ENCODE measurements at places on chromosomes 11 and 22.

GRCh38 chr11:73314117-73314961, 6.3 kb downstream of the ARHGEF17 start:
- no peak for DNase-seq

DNA sequence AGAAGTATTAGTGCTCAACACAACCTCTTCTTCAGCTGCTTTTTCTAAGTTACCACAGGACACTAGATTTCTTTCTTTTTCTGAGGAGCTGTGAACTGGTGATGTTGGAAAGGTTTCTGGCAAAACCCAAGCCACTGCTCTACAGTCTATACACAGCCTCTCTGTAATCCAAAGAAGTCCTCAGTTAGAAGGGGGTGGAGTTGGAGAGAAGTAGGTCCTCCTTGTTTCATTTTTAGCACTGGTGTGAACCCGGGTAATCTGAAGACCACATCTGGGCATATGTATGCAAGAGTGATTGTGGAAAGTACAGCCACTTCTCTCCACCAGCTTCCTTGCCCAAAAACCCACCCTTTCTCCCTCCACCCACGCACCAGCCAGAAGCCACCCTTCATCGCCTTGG, 1168.1 kb downstream of the LRRC4C start:
- DNase-seq = no peak

GRCh38 chr11:94549146-94549545, 5.4 kb downstream of the FUT4 start:
- DNase-seq = no peak

GRCh38 chr11:62984451-62984991, at the start of gene SLC22A6:
Gene SLC22A6, minus strand, starts transcription at chr11:62984967. Its CDS starts 277 bp downstream, at chr11:62984690.
- DNase-seq = no peak

DNA sequence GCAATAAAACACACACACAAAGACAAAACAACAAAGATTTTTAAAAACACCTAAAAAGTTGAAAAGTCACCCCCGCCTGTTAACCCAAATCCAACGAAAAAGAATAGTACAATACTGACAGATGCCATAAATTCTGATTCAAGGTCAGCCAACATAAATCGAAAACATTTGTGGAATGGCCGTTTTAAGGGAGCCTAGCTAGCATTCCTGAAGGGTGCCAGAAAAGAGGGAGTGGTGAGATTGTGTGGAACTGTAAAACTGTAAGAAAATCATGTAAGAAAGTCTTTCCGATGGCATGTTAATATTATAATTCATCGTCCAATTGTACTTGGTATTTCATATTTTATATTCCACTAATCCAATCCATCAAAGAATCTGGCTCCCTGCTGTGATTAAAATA, 75.1 kb downstream of the RAB38 start:
- no peak for DNase-seq

- no peak for DNase-seq
These were observed 6.7 kb downstream of the ZC3H7B start for GRCh38 chr22:41308054-41308453.
